ENCODE measurements at places on chromosomes 3 and 15.

- DNase-seq: no peak
Observed at GRCh38 chr15:29913528-29914135, 91.4 kb upstream of the TJP1 start.

DNA sequence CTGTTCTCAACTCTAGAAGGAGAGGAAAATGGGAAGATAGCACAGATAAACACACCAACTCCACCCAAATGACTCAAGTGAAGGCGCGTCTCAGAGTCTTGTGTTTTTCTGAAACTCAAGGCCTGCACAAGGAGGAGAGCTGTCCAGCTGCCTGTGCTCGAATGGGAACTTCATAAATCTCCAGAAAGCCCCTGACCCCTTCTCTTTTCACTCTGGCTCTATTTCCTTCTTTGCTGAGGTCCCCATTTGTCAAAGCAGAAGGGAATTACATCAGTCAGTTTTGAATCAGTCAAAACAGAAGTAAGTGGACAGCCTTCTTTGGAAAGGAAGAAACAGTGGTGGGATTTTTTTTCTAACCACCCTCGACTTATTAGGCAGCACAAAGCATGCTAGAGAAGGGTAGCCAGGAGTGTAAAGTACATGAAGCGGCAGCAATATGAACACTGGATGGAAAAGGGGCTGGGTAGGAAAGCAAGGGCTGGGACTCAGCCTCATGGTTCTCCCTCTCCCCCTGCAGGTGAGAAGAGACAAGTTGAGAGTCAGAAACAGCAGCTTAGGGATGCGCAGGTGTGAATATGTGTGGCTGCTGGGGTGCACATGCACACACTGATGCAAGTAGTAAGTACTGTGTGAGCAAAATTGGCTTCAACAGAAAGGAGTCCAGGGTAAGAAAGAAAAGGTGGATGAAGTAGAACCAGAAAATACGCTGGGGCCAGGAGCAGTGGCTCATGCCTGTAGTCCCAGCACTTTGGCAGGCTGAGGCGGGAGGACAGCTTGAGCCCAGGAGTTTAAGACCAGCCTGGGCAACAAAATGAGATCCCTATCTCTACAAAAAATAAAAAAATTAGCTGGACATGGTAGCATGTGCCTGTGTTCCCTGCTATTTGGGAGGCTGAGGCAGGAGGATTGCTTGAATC lies 36.6 kb upstream of the MAGEF1 start:
- DNase-seq: peak; percentile 92

DNA sequence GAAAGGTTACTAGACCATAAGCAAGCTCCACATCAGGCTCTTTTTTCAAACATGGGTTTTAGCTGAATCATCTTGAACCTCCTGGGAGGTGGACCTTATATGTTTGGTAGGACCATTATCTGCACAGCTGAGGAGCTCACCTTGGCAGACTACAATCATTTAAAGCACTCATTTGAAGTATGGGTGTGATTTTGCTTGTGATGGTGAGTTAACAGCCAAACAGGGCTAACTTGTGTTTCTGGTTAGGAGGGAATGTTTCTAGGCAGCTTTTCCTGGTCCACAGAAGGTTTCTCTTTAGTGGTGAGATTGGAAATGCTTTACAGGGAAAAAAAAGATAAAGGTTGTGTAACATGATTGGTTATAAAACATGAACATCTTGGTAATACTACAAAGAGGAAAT lies 61.8 kb downstream of the ARHGEF26 start:
- DNase-seq: no peak

- DNase-seq: no peak
Observed at GRCh38 chr3:196406811-196407470, 25.3 kb downstream of the UBXN7 start.

DNA sequence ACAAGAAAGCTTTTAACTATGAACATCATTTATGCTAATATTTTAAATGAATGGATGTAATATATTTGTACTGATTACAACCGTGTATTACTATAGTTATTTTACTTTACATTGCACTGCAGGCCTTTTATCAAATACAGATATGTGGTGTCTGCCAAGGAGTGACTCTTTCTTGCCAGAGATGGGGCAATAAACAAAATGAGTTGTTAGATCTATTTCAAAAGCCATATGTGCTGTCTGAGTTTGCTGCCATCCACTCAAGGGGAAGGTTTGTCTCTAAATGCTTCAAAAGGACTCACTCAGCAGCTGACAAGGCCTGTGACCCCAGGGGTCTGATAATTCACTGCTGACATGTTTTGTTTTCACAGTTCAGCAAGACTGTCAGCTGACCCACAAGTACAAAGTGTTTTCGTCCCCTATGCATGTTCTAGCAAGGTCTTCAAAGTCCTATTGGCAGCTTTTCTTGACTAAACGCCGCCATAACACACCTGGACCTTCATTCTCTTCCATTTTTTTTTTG lies 41.3 kb upstream of the ZBED2 start:
- DNase-seq: no peak

GRCh38 chr15:78093242-78094020 lies 1.1 kb downstream of the SH2D7 start:
- DNase-seq: no peak

DNA sequence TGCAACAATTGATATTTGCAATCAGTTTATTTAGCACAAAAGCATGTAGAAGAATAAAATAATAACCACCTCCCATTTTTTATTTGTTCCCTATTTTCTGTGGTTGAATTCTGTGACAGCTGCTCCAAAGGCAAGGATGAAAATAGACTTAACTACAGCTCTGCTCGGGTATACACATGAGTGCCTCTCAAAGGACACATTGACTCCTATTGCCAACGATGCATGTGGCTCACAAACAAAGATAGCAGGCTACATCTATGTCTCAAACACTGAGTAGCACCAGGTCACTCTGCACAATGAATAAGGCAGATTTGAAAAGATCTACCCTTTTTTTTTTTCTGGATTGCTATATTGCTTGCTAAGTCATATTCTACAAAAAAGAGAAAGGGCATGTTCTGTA lies 612.9 kb downstream of the ROBO1 start:
- DNase-seq: no peak

GRCh38 chr3:42045708-42046243 lies 45.4 kb upstream of the TRAK1 start:
- DNase-seq: peak; percentile 53

DNA sequence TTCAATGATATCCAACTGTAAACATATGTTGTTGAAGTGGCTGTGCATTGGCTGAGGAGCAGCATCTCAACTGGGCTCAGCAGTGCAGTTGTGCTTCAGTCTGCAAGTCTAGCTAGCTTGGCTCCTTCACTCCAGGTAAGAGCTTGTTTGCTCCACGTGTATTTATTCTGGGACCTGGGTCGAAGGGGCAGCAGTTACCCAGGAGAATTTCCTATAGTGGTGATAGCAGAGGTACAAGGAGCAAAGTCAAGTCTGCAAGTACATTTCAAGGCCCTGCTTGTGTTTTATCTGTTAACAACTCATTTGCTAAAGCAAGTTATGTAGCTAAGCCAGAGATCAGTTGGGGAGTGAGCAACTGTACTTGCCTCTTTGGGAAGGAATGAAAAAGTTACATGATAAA lies 286.2 kb upstream of the UMPS start:
- DNase-seq: no peak

GRCh38 chr3:50430950-50431435 lies 71.7 kb upstream of the TMEM115 start:
- DNase-seq: no peak

- peak; percentile 75 for DNase-seq
Observed at GRCh38 chr3:94069194-94069813, 6.4 kb downstream of the NSUN3 start.

DNA sequence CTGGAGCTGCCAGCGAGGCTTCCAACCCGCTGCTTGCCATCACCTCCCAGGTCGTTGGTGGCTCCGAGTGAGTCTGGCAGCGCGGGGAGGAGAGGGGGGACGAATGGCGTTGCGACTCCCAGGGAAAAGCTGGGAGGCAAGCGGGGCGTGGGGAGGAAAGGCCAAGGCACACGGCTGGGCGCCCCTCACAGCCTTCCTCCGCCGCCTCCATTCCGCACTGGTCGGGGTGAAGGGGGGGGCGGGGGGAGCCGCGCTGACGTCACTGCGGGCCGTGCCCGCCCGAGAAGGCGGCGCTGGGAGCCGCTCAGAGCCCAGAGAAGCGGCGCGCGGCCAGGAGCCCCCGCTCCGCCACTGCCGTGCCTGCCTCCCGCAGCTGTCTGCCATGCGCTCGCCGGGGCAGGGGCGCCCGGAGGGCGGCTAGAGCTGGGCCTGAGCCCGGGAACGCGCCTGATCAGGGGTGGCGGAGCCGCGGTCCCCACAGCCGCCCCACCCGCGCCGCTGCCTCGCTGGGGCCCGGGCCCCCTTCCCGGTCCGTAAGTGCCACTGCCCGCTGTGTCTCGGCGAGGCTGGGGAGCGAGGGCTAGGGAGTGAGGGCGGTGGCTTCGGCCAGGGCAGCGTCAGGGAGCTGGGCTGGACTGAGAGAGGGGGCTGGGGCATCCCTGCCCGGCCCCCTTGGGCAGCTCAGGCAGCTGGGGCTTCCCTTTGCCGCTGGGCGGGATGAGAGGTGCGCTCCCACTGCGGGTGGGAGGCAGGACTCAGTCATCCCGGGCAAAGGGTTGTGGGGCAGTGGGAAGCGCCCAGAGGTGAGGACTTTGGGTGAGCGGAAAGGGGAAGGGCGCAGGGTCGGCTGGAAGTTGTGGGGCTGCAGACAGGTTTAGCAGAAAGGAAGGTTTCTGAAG lies 27.8 kb upstream of the POLG start:
- no peak for DNase-seq

DNA sequence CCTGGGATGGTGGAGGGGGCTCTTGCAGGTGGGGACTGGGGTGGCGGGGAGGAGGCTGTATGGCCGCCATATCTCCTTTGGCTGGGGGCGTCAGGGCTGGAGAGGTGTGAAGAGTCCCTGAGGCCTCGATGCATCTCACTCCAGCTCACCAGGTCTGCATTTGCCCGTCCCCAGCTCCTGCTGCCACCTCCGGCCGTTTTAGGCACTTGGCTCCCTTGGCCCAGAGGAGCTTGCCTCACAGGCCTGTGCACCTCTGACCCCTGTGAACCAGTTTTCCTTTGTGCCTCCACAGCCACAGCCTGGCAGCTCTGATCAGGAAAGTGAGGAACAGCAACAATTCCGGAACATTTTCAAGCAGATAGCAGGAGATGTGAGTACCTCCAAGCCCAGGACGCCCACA lies 49.7 kb downstream of the CAPN3 start:
- no peak for DNase-seq

DNA sequence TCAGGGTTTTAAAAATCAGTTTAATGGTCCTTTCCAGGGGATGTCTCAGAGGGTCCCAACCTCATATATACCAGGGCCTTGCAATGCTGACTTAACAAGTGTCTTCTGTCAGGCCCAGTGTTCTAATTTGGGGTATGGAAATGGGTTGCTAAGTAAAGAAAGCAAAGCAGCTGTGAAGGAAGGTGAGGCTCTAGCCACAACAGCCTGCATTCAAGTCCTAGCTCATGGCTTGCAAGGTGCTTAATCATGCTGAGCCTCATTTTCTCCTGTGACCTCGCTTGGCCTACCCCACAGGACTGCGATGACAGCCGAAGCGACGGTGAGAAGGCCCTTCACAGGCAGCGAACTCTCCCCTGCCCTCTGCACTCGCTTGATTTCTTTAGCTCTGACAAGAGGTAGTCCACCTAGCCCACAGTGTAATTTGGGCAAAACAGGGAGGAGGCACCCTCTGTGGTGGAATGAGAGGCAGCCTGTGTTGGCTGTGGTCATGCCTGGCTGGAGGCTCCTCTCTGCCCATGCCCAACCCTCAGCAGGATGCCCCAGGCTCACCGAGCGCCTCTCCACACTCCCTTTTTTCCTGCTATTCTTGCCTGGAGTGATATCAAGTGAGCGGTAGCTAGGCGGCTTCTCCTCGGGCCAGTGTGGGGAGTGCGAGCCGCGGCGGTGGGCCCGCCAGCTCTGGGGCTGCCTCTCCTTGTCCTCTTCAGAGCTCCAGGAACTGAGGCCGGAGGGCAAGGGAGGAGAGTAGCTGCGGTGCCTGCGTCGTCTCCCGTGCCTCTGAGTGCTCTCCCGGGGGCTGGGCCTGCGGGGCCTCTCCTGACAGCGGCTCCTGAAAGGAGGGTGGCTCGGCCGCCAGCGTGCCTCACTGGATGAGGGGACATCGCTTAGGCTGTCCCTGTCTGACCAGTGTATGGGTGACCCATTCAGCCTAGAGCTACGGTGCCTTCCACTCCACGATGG lies 29.2 kb downstream of the ILDR1 start:
- no peak for DNase-seq

DNA sequence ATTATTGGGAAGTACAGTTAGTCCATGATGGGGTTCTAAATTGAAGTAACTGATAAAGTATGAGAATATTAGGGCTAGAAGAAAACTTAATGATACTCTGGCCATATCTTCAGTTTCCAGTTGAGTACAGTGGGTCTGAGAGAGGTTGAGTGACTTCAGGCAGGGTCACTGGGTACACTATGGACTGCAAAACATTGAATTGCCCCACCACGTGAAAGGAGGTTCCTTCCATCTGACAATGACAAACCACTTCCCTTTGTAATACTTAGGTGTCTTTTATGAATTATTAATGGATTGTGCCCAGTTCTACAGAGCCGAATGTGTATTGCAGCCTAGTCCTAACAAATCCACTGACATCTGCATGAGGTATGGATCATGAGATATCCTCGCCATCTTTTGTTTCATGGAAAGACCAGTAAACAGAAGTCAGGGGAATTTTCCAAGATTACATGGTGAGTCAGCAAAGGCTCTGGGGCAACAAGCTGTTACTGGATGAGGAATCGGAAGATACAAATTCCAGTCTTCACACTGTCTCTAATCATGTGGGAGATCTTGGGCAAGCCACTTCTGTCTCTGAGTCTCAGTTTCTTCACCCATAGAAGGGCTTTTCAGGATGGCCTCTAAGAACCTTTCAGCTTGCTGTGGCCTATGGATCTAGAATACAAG lies 66.5 kb upstream of the BCL6 start:
- peak; percentile 96 for DNase-seq

DNA sequence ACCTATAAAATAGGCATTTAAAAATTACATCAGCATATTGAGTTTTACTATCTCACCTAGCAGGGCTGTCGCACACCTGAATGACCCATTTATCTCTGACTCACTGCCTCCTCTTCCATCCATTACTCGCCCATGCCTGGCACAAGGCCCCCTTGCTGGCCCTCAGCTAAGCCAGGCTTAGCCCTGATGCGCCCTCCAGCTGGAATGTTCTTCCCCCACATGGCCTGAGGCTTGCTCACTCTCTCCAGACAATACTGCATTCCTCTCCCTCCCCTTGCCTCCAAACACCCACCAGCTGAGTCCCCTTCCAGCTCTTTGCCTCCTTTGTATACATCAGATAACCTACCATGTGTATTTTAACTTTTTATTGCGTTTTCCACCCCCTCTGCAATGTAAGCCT lies 7.2 kb downstream of the SH3BP5 start:
- no peak for DNase-seq

- DNase-seq: no peak
Observed at GRCh38 chr3:16609927-16610580, 4.8 kb upstream of the DAZL start.

DNA sequence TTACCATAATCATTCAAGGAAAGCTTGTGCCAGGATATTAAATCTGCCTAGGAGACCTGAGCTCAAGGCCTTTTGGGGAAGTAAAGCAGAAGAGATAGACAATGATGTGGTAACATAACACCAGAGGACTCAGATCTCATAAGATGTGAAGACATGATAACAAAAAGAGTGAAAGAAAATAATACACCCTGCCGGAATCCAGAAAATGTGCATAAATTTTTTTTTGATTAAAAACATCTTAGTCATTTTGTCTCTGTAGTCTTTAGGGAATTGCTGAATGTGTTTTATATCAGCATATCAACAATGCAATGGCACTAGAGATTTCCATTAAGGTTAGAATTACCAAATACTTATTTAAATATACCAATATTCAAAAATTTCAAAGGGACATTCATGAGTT lies 326.8 kb upstream of the ROBO1 start:
- no peak for DNase-seq

GRCh38 chr3:132016061-132017041 lies 18.5 kb downstream of the CPNE4 start:
- no peak for DNase-seq

- DNase-seq: no peak
Observed at GRCh38 chr3:13260259-13261103, 159.6 kb downstream of the NUP210 start.
